Cerebellar cortex (tissue), 1 donor: ENCODE measurements at places on chromosomes 5 and 9.
A peak's percentile ranks its signal among the peaks of the same experiment; 100 is the strongest.

- DNase-seq: peak; percentile 41
Observed at GRCh38 chr9:130172858-130173665, 858 bp downstream of the NCS1 start.

DNA sequence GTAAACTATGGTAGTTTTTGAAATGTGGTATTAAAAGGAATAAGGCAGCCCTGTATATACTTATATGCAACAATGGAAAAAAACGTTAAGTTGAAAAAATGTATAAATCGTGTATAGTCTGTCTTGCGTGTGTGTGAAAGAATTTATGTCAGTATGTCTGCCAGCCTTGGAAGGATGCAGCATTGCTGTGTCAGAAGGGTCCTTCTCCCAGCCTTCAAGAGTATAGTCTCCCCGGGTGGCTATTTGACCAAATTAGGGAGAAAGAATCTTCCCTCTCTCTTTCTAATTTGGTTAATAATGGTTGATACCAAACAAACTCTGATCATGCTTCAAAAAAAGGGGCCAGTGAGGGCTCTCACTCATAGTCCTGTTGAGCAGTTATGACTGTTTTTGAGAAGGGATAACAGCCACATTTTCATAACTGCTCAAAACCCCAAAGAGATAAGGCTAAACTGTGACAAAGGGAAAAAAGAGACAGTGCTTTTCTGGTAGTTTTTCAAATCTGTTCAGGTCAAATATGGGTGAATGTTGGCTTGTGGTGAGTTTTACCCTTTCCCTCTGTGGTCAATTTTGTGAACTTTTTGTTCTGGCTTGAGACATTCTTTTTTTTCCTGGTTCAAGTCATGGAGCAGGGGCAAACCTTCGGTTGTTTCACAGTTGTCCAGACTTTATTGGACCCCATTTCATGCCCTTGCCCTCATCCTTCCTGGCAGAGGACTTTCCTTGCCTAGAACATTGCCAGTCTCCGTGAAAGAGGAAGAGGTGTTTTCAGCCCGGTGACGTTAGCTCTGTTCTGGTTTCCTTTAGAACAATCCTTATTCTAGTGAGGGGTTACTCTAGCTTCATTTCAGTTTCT, 21.0 kb downstream of the SNX30 start:
- no peak for DNase-seq

GRCh38 chr9:33776578-33776977, 18.8 kb upstream of the PRSS3 start:
- DNase-seq: no peak

DNA sequence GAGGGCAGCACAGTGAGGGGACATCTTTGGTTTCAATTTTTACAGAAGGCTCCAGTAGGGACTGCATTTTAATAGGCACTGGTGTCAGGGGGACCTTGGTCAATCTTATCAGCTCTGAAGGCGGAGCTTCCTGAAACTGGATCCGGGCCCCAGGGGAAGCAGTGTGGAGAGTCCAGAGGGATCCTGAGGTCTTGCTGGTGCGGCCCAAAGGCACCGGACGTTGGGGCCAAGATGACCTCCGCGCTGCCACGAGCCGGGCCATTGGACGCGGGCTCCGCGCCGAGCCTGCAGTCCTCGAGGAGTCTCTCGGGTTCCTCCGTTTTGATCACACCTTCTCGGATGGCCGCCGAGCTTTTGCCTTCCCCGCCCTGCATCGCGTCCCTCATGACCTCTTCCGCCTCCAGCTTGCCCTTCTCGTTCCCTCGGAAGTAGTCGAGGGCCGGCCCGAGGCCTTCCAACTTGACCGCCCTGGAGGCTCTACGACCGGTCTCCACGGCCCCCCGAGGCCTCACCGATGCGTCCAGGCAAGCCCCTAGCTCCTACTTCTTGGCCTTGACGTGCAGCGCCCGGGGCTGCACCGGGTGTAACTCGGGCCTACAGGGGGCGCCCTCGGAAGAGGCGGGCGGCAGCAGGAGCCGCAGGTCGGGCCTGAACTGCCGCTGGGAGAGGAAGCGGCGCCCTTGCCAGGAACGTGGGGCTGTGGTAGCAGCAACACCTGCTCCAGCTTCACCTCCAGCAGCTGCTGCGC, 18.8 kb downstream of the C5orf52 start:
- DNase-seq: no peak

DNA sequence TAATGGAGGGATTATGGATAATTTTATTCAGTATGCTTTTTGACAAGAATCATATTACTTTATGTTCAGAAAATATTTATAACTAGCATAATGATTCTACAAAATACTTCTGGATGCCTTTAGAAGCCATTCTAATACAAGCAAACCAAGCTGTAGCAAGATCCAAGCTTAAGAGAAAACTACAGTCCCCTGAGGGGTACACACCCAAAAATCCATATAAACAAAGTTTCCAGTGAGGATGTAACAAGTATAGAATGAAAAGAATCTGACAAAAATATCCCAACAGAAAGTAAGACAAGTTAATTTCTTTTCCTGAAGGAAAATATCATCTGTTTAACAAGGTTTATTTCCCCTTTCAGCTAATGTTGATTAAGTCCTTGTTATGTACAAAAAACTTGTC, 53.9 kb downstream of the MLLT3 start:
- no peak for DNase-seq

- no peak for DNase-seq
Observed at GRCh38 chr9:115098226-115098965, 19.6 kb downstream of the TNC start.

DNA sequence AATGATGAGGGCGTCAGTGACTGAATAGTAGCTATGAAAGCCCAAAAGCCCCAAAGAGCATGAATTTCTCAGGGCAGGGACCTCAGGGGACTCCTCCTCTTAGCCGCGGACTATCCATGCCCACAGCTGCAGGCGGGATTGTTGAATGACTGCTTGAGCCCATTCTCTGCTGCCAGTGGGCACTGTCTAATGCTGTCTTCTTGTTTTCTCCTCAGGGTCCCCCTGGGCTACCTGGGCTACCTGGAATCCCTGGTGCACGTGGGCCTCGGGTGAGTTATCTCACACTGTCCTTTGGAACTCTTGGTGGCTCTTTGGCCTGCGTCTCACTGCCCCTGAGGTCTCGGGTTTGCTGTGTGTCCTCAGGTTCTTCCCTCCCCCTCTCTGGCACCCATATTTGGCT, 22.7 kb downstream of the COL27A1 start:
- no peak for DNase-seq

DNA sequence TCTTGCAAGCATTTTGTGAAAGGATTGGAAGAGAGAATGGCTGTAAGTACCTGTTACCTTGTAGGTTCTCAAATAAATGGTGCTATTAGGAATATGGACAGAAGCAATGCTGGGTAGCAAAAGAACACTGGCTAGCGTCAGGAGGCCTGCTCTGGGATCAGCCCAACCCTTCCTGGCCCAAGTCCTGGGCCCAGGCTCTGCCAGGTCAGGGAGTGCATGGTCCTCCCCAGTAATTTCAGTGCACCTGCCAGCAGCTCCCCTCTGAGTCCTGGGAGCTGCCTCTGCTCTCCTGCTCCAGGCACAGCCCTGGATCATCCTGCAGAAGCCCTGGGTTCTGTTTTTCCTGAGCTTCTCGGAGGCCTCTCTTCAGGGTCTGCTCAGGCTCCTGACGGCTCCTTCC, 89.5 kb upstream of the ARAP3 start:
- peak; percentile 92 for DNase-seq
